HFFc6 (cell line): ENCODE measurements at places on chromosomes 3 and 15. TPM values are rescaled to one million over a fixed set of nuclear protein-coding genes. Genes with fewer than 3 reads are reported as not detected.

Gene RASGRF1
- total RNA-seq = 0.12 to 0.39 TPM (median 0.31 TPM) in 3 replicates

GRCh38 chr3:138078901-138079344 lies 36.5 kb downstream of the DZIP1L start:
- DNase-seq = peak; percentile 94
- peak overlapping the region; percentile 72 for H3K4me3 ChIP-seq
- peaks cover 66% of the 10 kb centered on the region for H3K4me1 ChIP-seq
- no peaks in the 10 kb centered on the region for H3K27me3 ChIP-seq

DNA sequence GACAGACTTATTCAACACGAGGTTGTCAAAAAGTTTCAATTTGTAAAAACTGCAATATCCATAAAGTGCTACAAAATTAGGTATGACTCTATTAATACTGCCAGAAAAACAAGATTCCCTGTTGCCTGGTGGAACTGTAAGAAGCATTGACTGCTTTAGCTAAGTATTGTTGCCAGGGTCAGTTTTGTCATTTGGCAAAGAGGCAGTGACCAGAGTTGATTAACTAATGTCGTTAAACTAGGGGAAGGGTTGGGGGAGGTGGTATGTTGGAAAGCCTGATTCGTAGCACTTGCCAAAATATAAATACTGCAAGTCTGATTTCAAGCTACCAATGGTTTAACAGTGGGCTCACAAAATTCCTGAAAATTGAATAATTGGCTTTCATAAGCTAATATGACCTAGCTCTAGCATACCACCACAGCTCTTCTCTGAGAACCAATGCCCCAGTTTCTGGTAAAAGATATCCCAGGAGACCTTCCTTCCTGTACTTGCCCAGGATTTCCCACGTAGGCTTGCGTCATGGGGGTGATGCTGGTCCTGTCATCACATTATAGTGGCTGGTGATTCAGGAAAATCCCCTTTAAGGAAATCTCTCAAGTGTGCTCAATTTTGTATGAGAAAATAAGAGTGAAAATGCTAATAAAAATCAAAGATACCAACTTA lies 266.4 kb upstream of the TBC1D5 start:
- no peaks in the 10 kb centered on the region for H3K36me3 ChIP-seq
- peaks cover 9% of the 10 kb centered on the region for H3K27me3 ChIP-seq
- H3K27ac ChIP-seq = no peak overlapping the region
- DNase-seq = no peak
- no peak overlapping the region for H3K4me3 ChIP-seq
- H3K4me1 ChIP-seq = peaks cover 24% of the 10 kb centered on the region; the same call in 1 of the 2 replicates

DNA sequence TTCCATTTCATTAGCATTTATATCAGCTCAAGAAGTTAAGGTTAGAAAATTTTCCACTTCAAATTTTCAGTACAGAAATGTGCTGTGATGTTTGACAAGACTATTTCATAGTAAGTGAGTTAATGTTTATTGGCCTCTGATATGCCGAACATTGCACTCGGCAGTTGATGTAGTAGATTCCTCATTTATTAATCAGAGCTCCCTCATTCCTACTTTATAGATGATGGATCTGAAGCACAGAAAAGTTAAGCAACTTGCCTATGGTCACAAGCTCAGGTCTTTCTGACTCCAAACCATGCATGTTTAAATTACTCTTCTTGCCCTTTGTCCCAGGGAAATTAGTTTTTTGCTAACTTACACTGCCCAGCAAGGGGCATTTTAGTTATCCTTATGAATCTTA lies 92.0 kb downstream of the ATG7 start:
- peak overlapping the region; percentile 50 for H3K4me3 ChIP-seq
- H3K36me3 ChIP-seq = peaks cover 55% of the 10 kb centered on the region
- H3K27ac ChIP-seq = peak overlapping the region; percentile 76
- H3K27me3 ChIP-seq = no peaks in the 10 kb centered on the region
- peak; percentile 54 for DNase-seq

DNA sequence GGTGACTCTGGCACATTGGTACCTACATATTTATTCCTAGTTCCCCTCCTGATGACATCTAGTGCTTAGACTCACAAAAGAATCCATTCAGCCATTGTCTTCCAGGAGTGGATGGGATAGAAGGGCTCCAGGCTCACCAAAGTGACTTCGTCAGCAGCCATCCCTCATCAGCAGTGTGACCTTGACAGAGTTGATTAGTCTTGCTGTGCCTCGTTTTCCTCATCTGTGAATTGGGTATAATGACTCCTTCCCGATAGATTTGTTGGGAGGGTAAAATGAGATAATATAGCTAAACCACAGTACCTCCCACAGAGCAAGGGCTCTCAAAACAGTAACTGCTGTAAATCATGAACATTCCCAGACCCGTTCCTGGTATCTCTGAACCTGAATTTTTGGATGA lies 10.7 kb downstream of the ACAN start:
- H3K4me3 ChIP-seq = no peak overlapping the region
- no peak for DNase-seq
- peaks cover 47% of the 10 kb centered on the region for H3K27me3 ChIP-seq
- peaks cover 12% of the 10 kb centered on the region for H3K4me1 ChIP-seq

GRCh38 chr15:69556344-69556743 lies 103.7 kb downstream of the RPLP1 start:
- H3K36me3 ChIP-seq = peaks cover 13% of the 10 kb centered on the region
- peaks cover 13% of the 10 kb centered on the region for H3K27me3 ChIP-seq
- no peak overlapping the region; the same call in 1 of the 2 replicates for H3K4me3 ChIP-seq
- no peak for DNase-seq
- H3K27ac ChIP-seq = no peak overlapping the region
